Fibroblast of villous mesenchyme (primary cell): ENCODE measurements at places on chromosomes 1 and 21.

GRCh38 chr1:48017716-48018115, 20.5 kb upstream of the TRABD2B start:
- DNase-seq = peak; percentile 97

DNA sequence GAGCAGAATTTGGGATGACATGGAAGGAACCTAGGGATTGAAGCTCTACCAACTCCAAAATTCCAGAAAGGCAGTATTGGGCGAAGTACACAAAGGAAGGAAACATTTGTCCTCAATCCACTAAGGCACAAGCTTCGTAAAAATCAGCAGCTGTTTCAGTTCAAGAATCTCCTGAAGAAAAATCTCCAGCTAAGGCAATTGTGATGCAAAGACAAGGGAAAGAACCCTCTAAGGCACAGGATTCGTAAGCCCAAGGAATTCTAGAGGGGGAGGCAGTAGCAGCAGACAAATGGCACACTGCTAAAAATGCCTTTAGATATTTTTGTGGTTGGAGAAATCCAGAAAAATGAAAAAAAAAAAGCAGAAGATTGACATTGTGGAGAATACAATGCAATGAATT, 64.5 kb upstream of the PLPPR5 start:
- no peak for DNase-seq

DNA sequence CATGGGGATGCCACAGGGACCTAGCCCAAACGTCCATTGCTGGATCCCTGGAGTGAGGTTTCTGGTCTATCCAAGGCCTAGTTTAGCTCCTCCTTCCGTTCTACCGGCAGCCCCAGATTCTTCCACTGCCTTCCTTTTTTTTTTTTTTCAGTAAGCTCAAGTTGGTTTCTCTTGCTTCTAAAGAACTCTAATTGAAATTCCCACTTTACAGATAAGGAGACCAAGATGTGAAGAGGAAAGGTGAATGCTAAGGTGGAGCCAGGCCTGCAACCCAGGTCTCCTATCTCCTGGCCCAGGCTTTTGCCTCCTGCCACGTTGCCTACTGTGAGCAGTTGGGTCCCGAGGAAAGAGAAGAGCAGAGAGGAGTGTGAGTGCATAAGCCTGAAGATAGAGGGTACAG, 31.5 kb upstream of the CLIC4 start:
- DNase-seq = no peak

DNA sequence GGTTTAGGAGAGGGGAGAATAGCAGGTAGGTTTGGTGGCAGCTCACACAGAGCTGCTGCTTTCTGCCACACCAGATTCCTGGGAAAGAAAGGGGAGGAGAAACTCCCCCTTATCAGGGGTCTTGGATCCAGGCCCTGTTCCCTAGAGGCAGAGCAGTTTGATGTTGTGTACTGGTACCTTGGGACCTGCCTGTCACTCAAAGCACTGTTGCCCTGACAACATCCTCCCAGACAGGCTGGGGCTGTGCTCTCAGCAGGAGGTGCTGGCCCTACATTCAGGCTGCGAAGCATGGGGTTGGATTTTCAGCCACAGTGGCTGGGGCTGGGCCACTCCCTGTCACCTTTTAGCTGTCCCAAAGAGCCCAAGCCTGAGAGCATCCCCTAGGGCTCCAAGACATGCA, 188.0 kb downstream of the GRIK3 start:
- DNase-seq = no peak

- peak; percentile 23 for DNase-seq
Measured at GRCh38 chr1:244391761-244392160, 59.9 kb downstream of the ADSS2 start.

- no peak for DNase-seq
Measured at GRCh38 chr1:47187926-47188250, 1.9 kb downstream of the PDZK1IP1 start.

DNA sequence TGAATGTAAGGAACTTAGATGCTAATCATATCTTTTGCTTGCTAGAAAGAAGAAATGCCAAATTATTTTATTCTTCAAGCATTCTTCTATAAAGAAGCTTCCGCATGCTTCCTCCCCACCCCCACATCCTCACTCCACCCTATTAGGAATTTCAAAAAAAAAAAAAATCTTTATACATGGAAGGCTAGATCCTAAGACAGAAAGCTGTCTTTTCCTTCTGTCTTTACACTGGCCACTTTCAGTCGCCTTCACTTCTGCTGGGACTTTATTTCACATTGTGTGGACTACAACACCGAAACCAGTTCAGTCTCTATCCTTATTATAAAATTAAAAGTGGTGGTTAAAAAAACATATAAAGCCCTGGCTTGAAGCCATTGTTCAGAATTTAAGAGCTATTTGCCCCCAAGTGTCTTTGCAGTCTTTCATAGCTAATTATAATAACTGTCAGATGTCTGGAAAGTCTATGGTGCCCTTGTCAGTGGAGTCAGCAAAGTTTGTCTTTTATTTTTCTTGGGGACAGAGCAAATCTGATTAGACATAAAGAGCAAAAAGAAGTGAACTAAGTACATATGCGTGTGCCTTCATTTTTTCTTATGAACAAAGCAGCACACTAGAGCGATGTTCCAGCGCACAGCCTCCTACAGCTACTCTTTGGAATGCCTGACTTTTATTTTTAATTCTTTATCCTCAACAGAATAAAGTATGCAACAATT, 297.7 kb downstream of the PTPRC start:
- DNase-seq = peak; percentile 43

DNA sequence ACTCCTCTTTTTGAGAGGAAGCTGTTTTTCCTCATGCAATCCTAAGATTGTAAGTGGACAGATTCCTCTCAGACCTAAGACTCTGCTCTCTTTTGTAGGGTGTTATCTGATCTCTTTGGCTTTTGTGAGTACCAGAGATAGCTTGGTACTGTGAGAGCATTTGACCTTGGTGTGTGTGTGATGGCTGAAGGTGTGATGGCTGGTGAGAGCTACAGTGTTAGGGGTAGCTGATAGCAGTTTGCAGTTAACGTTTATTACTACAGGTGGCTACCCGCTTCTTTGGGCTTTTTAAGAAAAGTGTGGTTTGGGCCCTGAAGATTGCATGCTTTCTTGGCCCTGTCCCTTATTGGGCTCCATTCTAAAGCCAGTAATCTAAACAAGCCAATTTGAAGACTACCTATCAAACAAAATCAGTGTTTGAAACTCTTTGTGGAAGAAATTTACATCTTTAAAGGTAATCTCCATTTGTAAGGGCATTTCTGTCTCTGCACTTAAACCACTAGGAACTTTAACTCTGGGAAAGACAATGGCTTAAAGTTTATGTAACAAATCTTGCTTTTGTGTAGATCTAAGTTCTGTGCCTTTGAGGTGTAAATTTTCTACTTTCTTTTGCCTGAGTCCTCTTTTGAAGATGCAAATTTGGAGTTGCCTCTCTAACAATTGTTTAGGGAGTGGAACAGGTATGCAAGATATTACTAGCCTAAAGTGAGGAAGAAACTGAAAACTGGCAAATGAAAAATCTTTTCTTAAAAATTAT, 85.3 kb upstream of the SERBP1 start:
- no peak for DNase-seq

GRCh38 chr1:37167479-37167878, 133.2 kb upstream of the GRIK3 start:
- no peak for DNase-seq

DNA sequence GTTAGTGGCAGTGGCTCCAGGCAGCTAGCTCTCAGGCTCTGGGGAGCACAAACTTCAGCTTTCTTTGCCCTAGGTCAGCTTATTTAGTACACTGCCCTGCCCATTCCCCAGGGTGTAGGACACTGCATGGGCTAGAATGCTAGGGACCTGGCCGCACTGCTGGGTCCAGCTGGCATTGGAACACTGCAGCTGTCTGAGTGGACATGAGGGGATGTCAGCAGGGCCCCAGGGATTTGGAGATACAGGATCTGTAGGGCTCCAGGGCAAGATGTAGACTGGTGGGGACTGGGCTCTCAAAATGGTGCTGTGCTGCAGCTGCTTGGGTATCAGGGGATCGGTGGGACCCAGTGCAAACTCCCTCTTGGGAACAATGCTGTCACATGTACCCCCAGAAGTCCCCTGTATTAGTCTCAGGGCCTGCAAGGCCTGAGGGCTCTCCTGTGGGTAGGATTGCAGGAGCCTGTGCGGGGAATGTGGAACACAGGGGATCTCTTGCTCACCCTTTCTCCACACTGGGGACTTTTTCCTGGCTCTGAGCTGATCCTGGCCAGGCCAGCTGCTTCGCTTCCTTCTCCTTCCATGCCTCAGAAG, 25.2 kb upstream of the TTC22 start:
- DNase-seq = no peak
